ENCODE measurements at places on chromosomes 3 and 15. TPM values are rescaled to one million over a fixed set of nuclear protein-coding genes. Genes with fewer than 3 reads are reported as not detected.

DNA sequence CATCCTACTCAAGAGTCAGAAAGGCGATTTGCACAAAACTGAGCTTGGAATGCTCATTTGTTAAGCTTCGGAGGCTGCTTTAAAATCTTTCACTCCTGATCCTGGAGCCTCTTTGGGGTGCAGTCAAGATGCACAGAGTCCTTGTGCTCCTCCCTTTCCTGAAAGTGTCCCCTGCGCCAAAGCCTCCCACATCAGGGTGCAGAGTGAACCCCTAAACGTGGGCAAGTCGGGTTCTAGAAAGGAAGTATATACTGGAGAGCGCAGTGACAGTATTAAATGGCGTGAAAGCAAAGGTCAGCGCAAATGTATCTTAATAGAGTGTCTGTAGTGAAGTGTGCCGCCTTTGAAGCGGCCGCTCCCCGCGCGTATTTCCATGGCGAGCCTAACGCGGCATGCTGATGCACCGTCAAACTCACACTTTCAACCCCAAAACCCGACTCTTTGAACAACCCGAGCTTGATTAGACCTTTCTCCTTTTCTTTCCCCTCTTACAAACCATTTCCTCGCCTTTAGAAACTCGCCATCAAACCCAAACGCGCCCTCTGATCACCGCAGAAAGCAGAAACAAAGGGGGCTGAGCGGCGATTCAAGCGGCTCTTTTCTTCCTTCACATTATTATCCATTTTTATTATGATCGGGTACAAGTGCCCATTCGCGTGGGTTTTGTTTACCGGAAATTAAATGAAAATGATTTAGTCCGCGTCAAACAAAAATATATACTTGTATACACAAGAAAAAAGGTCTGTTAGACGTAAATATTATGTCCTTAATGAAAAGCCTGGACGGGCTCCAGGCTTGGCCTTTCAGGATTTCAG lies 18.3 kb downstream of the ZIC4 start:
- DNase-seq: no peak

GRCh38 chr15:31607656-31608055 lies 281.0 kb downstream of the KLF13 start:
- DNase-seq: no peak

- DNase-seq: no peak
Observed at GRCh38 chr3:23213813-23214212, 10.7 kb downstream of the UBE2E2 start.

DNA sequence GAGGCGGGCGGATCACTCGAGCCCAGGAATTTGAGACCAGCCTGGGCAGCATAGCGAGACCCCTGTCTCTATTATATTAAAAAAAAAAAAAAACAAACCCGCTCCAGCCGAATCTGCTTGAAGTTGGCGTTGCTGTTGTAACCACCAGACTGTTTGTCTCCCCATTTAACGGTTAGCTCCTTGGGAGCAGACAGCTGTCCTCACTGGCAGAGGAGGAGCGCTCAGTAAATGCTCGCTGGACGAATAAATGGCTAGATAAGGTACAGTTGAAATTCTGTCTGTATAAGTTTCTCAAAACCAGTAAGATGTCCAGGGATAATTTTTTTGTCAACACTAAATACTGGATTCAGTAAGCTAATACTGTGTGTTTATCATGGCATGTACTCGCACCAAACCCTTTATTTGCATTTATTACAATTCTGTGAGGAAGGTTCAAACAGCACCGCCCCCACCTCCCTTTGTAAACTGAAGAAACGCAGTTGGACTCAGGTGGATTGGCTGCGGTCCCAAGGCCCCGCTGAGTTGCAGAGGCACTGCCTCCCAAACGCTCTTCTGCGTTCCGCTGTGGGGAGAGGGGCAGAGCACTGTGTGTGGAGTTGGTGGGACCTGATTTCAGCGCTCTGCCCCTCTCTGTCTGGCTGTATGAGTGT lies 1.1 kb downstream of the RCCD1 start:
- no peak for DNase-seq

DNA sequence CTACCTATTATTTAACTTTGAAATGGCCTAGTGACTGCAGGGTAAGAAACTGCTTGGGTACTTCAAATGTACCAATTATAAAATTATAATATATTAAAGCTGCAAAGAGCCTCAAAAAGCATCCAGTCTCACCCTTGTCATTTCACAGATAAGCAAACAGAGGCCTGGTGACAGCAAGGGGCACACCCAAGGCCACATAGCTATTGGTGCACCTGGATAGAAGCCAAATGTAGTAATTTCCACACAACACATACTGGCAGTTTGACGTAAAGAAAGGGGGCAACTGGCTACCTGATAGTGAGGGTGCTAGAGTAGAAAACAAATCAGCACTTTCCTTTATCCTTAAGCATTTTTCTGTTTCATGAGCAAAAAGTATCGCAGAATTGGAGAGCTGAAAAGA lies 51.1 kb downstream of the IFT57 start:
- no peak for DNase-seq

DNA sequence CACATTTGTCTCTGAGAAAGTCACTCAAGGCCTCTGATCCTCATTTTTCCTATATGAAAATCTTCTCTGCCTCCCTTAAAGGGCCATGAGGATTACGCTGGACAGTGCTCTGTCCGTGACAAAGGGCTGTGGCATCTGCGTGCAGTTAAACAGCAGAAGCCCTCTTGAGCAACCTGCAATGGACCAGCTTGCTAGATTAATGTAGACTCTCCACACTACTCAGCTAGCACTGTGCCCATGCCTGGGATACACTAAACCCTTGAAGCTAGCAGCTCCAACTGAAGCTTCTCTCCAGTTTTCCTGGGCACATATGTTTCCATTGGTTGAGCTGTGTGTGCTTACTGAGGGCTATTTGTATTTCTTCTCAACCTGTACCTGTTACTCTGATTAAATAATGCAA lies 303.8 kb downstream of the RPLP1 start:
- DNase-seq: no peak

DNA sequence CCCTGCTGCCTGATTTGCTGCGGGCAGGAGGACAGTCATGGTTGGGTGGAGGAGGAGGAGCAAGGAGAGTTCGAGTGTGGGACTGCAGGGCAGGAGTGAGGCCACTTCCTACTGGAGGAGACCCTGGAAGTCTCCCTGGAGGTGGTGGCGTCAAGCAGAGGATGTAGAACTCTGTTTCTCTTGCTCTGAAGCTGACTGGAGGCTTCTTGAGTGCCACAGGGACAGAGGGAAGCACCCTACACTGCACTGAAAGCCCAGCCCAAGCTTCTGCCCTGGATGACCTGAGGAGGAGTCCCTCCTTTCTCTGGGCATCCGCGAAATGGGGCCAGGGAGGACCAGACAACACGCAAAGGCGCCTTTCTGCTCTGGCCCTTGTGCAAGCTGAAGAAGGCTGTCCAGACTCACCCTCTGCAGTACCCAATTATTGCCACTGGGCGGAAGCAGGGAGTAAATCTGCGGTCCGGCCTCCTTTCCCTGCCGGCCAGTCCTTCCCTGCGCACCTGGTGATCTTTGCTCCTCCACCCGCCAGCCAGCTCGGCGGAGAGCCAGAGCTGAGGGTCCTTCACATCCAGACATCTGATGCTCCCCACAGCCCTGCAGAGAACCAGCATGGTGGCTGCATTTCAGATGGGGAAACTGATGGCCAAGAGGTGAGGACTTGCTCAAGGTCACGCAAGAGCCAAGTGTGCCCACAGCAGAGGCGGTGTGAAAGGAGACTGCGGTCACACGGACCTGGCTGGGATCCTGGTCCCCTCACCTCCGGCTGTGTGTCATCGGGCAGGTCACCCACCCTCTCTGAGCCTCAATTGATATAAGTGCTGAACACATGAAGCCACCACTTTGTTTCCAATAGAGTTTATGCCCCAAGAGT lies 207.1 kb downstream of the TBC1D2B start:
- peak; percentile 56 for DNase-seq

GRCh38 chr3:43953380-43953779 lies 262.6 kb downstream of the ABHD5 start:
- DNase-seq: no peak

GRCh38 chr3:129593230-129593594 lies 13.3 kb downstream of the PLXND1 start:
- no peak for DNase-seq

GRCh38 chr15:78810003-78810361 lies 1.3 kb downstream of the ADAMTS7 start:
- no peak for DNase-seq

DNA sequence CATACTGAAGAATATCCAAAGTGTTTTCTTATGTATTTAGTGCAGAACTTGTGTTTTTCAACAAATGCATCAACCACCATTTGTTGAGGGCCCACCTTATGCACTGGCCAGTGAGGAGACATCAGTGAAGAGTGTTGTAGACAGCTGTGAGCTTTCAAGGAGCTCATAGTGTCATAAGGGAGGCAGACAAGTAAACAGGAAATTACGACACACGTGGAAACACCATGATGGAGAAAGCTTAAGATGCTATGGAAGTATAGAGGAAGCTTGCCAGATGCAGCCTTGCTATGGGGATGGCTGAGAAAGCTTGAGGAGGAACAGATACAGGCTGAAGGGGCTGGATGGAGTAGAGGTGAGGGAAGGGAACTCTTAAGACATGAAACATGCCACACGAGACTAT lies 50.8 kb upstream of the PSMD6 start:
- no peak for DNase-seq

DNA sequence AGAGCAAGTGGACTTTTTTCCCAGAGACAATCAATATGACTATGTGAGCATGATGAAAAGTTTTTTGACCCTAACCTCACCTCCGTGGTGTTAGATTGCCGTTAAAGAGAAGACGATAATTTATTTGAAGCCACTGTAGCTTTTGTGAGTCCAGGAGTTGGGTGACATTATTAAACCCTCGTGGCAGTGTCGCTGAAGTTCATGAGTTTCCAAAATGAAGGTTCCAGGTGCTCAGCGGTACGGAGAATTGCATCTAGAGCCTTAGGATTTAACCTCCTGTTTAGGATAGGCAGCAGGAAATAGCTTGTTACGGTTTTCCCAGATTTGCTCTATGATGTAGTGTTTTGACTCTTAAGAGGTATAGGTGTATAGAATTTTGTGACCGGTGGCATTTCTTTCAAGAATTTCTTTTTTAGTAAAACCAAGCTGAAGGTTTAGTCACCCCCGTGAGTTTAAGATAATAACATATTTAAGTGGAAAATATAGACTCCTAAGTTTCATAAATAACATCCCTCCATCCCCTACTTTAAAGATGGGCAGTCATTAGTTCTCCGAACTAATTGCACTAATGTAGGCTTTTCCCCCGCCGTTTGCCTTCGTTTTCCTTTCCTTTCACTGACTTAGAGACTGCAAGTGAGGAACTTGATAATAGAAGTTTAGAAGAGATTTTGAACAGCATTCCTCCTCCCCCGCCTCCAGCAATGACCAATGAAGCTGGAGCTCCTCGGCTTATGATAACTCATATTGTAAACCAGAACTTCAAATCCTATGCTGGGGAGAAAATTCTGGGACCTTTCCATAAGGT lies 2.0 kb downstream of the SMC4 start:
- DNase-seq: no peak

DNA sequence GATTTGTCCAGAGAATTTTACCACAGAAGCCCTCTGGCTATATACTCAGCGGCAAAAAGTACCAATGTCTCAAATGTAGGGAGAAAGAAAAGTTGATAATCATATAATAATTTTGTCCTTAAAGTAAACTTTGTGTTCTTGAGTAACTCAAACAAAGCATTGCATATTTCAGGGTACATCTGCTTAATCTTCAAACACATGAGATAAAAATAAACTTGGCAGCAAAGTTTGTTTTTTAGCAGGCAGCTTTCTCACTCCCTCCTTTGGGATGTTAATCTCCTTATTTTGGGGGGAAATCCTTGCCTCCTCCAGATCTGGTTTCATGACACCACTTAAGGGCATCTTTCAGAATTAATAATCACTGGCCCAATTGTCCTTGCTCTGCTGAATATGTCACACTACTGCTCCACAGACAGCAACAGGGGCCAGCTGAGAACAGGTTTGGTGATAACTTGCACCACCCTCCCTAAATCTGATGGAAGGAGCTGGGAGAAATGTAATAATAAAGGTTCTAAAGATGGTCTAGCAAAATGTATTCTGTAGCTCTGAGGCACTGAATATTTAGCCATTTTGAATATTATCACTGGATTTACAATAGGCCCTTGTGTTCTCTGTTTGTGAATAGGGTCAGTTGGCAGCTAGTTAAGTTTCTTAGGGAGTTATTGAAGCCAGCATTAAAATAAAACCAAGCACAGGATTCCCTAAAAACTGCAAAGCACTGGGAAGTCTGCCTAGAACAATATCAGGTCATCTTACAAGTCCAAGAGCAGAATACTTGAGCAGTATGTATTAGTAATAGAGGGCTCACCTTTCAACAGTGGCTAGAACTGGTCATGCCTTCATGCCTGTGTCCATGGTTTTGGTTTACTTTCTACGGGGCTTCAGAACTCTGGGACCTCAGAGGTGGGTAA lies 79.2 kb downstream of the EFL1 start:
- no peak for DNase-seq

GRCh38 chr3:53079147-53079546 lies 33.3 kb upstream of the SFMBT1 start:
- peak; percentile 15 for DNase-seq

DNA sequence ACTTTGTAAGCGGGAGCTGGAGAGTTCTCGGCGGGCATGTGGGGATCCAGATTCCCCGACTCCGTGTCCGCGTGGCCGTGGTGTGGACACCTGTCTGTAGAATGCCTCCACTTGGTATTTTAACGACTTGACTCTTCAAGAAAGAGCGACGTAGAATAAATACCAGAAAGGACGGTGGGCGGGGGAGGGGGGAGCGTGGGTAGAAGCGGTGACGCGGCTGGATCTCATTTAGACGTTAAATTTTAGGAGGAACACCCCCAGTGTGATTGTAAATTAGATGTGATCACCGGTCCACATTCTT lies 620 bp upstream of the PYGO1 start:
- no peak for DNase-seq

- DNase-seq: no peak
Observed at GRCh38 chr15:41790756-41791546, 16.7 kb downstream of the MAPKBP1 start.

- DNase-seq: peak; percentile 83
Observed at GRCh38 chr3:45105855-45106671, 40.1 kb downstream of the CDCP1 start.

DNA sequence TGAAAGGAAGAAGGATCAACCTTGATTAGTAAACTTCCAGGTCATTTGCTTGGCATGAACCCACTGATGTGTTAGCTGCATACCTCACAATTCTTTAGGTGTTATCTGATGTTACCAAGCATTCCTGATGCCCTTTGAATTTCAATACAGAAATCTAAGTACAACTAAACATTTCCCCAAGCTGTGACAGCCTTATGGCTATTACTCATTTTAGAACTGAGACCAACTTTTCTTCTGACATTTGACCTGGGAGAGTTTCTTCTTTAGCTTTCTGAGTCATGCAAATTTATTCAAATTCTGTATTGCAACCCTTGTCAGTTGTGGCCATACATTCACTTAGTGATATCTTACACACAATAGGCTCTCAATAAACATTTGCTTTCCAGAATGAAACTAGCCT lies 124.3 kb downstream of the TIGIT start:
- no peak for DNase-seq

Gene ECT2
- 46.4 TPM for total RNA-seq

Gene SHC4
- 0.47 TPM for total RNA-seq

Gene HGD
- 1.7 TPM for total RNA-seq

Gene RLBP1
- total RNA-seq: not detected

Gene SI
- not detected for total RNA-seq

Gene GRIP2
- total RNA-seq: not detected

Gene CCRL2
- total RNA-seq: 13.5 TPM

Gene KLHL40
- not detected for total RNA-seq

Gene USP13
- total RNA-seq: 8.4 TPM

Gene SLC25A36
- total RNA-seq: 68.6 TPM

Gene SELENOT
- total RNA-seq: 92.5 TPM

Gene CHCHD6
- 5.6 TPM for total RNA-seq

Gene MON1A
- total RNA-seq: 12.9 TPM

Gene MEX3B
- total RNA-seq: 0.75 TPM

Gene CFAP20DC
- 1.4 TPM for total RNA-seq

Gene PAQR9
- not detected for total RNA-seq

Gene GMPPB
- 35.4 TPM for total RNA-seq

Gene FAM43A
- total RNA-seq: 6.6 TPM
